ENCODE measurements at places on chromosomes 12 and 14. TPM values are rescaled to one million over a fixed set of nuclear protein-coding genes. Genes with fewer than 3 reads are reported as not detected.

Gene FOXA1
- 85.7 TPM for polyA plus RNA-seq

- DNase-seq = no peak
- no peaks in the 10 kb centered on the region for H3K4me1 ChIP-seq
- no peaks in the 10 kb centered on the region for H3K27me3 ChIP-seq
- H3K4me3 ChIP-seq = no peak overlapping the region
- no peak overlapping the region for H3K27ac ChIP-seq
Observed at GRCh38 chr14:33039311-33039710, 100.6 kb downstream of the NPAS3 start.

DNA sequence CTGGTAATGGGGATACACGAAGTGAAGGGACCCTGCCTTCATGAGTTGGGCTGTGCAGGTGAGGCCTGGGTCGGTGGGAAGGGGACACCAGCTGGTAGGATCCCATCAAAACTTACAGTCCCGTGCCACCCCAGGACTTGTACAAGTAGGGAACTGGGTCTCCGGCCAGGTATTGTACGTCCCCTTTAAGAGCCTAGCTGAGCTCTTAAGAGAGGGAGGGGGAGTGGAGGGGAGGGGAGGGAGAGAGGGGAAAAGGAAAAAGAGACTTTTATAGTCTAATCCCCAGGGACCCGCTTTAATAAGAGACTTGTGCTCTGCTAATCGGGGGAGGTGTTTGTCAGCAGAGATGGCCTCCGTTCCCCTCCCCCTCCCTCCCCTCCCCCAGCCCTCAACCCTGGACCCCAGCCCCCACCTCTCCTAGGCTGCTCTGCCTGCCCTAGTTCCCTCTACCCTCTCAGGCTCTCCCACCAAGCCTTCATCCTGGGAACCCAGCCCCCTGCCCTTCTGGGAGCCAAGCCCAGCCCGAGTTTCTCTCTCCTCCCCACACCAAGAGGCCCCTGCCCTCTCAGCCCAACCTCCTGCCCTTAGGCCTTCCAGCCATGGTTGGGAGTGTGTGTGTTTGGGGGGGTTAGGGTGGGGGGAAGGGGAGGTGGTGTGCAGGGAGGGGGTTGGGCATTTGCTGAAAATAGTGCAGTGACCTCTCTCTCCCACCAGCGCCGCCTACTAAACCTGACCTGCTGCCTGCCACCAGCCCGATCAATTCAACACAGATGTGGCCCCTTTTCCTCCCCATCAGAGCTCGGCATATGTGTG is 2.6 kb downstream of the GDF11 start:
- H3K4me1 ChIP-seq = peaks cover 21% of the 10 kb centered on the region
- no peaks in the 10 kb centered on the region for H3K36me3 ChIP-seq
- H3K4me3 ChIP-seq = no peak overlapping the region
- peak; percentile 70 for DNase-seq
- H3K27me3 ChIP-seq = no peaks in the 10 kb centered on the region

DNA sequence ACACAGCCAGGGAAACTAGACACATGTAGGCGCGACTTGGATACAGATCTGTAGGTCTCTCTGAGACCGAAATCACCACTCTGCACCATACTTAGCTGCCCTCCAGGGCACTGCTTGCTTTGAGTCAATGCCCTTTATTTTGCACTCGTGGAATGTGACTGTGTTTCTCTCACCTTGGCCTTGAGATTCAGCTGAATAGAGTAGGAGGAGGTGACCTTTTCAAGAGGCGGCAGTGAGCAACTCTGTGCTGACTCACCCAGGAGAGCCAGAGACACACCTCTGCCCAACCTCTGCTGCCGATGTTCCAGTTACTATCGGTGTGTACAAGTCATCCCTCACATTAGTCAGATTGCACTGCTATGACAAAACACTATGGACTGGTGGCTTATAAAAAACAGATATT is 583.4 kb downstream of the VRK1 start:
- H3K4me3 ChIP-seq = no peak overlapping the region
- H3K36me3 ChIP-seq = no peaks in the 10 kb centered on the region
- DNase-seq = peak; percentile 33
- no peaks in the 10 kb centered on the region for H3K4me1 ChIP-seq
- no peaks in the 10 kb centered on the region for H3K27me3 ChIP-seq

DNA sequence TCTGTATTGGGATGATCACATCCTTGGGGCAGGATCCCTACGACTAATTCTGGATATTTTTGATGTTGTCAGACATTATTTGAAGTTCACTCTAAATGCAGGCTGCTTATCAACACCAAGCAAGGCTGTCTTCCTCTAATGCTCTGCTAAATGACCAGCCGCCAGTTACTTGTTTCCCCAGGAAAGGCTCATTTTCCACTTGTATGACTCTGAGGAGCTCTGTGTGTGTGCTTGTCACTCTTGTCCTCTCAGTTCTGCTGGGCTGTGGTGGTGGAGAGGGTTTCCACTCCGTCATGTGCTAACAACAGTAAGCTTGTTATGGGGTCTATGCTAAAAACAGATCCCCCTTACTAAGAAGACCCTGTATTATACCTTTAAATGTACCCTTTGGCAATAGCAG is 42.1 kb downstream of the ATL1 start:
- DNase-seq = no peak
- no peaks in the 10 kb centered on the region for H3K36me3 ChIP-seq
- no peak overlapping the region for H3K4me3 ChIP-seq
- H3K27me3 ChIP-seq = no peaks in the 10 kb centered on the region
- H3K4me1 ChIP-seq = peaks cover 4% of the 10 kb centered on the region

- no peaks in the 10 kb centered on the region for H3K36me3 ChIP-seq
- no peak overlapping the region for H3K27ac ChIP-seq
- no peak overlapping the region for H3K4me3 ChIP-seq
- no peak for DNase-seq
- H3K27me3 ChIP-seq = no peaks in the 10 kb centered on the region
- no peaks in the 10 kb centered on the region for H3K4me1 ChIP-seq
Observed at GRCh38 chr12:3744229-3744901, 8.5 kb downstream of the CRACR2A start.

Measured in hepatocyte (in vitro differentiated cells).